ENCODE measurements at places on chromosomes 6 and 20. TPM values are rescaled to one million over a fixed set of nuclear protein-coding genes. Genes with fewer than 3 reads are reported as not detected.

The OXT gene
- not detected for total RNA-seq

The NFYA gene
- total RNA-seq: 57.6 TPM

The WFDC10B gene
- not detected for total RNA-seq

The TFAP2B gene
- not detected for total RNA-seq

The BPI gene
- total RNA-seq: not detected

The RBPJL gene
- not detected for total RNA-seq

The CTNNBL1 gene
- 30.7 TPM for total RNA-seq

The C6orf118 gene
- 23.5 TPM for total RNA-seq

The L3MBTL3 gene
- 39.8 TPM for total RNA-seq

The FLRT3 gene
- total RNA-seq: 21.9 TPM

The GMEB2 gene
- total RNA-seq: 9.7 TPM

The PARD6B gene
- total RNA-seq: 9.4 TPM

Measured in parietal lobe (tissue), 2 donors.